NCI-H2171 (cell line): ENCODE measurements at places on chromosomes 3 and 15.

GRCh38 chr3:16604433-16604832 lies 790 bp downstream of the DAZL start:
- no peak for DNase-seq

DNA sequence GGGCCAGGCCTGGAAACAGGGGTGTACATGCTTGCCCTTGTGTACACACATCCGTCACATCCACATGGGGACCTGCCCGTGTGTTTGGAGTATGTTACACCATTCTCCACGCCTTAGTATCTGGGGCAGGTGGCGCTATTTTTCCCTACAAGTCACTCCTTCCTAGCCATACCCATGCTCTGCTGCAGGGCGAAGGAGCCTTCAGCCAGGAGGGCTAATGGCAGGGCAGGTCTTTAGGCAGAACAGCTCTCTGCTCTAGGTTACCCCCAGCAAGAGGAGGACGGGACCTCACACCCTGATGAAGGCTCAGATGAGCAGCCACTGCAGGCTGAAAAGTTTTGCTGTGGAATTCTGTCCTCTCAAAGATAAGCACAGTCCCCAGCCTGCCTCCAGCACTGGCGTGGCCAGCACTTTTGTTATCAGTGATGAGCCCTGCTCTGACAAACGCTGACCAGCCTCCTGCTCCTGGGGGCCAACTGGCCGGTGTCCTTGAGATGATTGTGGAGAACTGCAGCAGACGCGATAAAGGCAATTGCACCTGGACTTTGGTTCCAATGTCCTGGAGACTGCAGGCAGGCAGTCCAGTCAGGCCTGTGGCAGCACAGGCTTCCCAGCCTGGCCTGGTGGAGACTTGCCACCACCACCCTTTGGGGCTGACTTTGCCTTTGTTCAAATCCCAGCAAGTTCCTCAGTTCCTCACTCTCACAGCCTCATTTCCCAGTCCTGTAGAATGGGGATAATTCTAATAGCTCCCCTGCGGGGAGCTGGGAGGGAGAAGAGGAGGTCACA lies 19.8 kb upstream of the PIGZ start:
- no peak for DNase-seq

DNA sequence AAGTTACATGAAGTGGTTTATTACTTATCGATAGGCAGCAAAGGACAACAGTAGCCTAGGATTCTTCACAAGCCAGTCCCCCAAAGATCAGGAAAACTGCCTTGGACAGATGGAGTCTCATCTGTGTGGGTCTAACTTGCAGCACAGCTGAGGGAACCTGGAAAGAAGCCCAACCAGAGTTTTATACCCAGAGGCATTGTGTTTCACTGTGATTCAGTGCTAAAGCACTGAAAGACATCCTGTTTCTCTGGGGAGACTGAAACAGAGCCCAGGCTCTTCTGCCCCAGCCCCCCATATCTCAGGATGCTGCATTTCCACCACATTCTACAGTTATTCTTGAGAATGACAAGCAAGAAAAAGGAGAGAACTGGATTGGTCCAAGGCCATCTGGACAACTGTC lies 48.2 kb upstream of the PYDC2 start:
- DNase-seq: peak; percentile 59

- no peak for DNase-seq
Observed at GRCh38 chr3:32499585-32499984, 3.1 kb downstream of the CMTM6 start.

- no peak for DNase-seq
Observed at GRCh38 chr3:133882986-133883586, 12.6 kb downstream of the RAB6B start.

DNA sequence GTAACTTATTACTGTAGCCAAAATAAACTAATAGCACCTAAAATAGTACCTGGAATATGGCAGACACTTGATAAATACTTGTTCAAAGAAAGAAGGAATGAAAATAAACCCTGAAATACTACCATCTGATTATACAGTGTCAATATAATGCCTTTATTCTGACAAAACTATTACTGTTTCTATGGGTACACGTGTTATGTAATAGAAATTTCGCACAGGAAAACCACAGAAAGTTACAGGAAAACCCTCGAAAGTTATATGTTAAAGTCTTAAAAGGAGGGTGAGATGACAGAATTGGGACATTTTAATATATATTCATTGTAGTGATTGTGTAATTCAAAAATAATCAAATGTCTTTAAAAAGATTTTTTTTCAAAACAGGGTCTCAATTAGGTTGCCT lies 28.8 kb downstream of the ETFA start:
- DNase-seq: no peak

DNA sequence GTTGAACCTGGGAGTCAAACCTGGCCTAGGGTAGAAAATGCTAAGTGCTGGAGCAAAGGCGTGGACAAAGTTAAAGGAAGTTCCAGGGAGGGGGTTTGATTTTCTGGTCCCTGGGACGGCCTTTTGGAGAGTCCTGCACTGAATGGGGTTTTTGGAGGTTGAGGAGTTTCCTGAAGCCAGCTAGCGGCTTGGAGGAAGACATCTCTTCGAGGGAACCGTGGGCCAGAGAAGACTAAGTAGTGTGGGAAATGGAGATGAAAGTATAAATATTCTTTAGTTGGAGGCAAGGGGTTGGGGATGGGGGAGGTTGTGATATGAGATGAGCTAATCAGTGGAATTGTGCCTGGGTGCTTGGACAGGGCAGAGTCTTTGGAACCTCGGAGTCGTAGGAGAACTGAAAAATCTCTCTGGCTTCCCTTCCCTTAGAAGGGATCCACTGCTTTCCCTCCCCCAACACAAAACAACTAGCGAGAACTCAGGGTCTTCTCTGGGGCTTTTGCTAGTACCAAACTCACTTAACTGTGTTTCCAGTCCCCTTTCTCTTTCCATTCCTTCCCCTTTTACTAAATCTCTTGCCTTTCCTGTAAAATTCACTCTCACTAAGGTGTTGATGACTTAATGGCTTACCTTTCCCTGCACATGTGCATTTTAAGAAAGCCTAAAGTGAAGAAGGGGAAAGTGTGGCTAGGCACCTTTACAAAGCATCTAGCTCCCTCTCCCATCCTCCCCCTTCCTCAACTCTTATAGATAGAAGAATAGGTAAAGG lies 1.0 kb downstream of the LPP start:
- no peak for DNase-seq

DNA sequence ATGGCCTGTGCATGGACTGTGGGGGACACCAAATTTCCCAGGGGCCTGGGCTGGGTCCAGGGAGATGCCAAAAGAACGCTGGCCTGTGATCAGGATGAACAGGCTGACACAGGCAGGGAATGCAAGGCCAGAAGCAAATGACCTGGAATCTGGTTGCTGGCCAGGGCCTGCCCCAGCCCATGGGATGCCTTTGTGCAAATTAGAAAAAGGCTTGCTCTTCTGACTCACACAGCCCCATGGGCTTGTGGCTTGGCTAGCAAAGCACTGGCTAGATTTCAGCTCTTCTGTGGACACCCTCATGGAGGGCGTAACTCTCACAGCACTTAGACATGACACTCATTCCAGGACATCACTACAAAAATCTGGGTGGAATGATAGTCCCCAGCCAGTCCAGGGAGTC lies 356.0 kb downstream of the SHQ1 start:
- no peak for DNase-seq

DNA sequence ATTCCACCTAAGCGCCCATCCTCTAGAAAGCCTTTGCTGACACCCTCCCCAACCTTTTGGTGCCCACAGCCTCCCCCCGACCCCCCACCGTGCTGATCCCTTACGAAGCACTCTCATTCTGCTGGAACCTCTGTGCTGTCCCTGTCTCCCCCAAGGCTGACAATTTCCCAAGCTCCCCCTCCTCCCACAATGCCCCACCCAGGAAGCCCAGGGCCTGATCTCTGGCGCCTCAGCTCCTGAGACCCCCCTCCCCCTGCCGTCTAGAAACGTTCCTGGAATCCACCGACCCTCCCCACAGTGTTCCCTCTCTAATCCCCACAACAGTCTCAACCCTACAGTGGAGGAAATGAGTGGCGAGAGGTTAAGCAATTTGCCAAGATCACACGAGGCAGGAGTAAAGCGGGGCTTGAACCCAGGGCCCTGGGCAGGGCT lies 18.3 kb downstream of the MYL3 start:
- DNase-seq: no peak

DNA sequence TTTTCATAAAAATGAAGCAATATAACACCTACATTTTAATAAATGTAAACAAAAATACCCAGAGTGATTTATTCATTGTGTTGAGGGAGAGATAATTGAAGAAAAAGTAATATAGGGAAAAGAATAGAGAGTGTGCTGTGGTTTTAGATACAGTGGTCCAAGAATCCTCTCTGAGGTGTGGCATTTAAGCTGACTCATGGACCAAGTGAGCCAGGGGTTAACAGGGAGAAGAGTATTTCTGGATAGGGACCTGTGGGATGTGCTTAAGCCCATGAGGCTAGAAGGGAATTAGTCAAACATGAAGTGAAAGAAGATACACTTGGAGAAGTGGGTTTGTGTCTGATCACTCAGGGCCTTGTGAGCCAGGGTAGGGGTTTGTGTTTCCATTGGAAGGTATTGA lies 680.7 kb upstream of the GRM7 start:
- DNase-seq: no peak

DNA sequence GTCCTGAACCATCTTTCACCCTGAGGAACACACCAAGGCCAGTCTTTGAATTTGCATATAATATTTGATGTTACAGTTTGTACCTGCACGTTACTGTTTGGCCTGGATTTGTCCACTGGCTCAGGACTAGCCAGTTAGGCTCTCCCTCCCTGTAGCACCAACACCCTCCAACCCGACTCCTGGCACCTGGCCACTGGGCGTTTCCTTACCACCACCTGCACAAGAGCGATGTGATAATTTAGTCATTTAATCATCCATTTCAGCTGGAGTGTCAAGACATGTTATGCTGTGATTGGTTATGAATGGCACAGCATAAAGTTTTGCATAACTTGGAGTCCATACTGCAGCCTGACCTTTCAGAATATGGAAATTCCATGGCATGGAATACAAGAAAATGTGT lies 242.4 kb downstream of the KCNMB2 start:
- DNase-seq: no peak

- no peak for DNase-seq
Observed at GRCh38 chr15:52673734-52674133, 5.5 kb downstream of the ATOSA start.

DNA sequence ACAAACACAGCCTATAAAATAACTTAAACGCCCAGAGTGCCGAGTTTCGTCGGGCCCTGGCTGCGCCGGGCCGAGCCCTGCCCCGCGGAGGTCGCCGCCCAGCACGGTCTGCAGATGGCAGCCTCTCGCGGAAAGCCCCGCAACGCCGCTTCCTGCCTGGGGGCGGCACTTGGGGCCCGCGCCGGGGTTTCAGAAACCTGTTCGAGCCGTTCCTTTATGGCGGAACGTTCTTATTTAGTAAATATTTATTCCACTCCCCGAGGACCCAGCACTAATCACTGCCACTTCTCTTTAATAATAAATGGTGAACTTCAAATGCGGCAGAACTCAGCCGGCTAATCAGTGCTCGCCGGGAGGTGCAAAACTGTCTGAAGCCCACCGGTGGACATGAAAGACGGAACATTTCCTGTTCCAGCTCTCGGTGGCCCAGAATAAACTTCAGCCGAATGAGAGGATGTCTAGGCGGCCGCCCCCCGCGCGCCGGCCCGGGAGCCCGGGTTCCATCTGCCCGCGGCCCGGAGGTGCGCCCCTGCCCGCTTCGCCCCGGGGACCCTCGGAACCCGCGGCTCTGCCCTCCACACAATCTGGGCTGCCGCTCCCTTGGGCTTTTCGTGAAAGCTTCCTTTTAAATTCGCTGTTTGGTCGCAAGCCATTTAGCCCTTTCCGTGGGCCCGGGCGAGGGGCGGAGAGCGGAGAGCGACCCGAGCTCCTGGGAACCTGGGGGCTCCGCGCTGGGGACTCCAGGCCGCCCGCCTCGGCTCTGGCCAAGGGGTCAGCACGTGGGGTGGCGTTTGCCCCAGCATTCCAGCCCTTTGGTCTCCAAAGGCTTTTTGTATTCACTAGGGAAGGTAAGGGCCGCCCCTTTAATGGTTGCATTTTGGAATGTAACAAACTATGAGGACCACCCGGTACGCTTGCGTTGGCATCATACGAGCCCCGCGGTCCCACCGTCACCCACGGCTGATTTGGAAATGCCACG lies 110.8 kb upstream of the ATP11B start:
- DNase-seq: peak; percentile 34

- DNase-seq: no peak
Observed at GRCh38 chr3:96059301-96059700, 755.1 kb upstream of the EPHA6 start.

- no peak for DNase-seq
Observed at GRCh38 chr3:185778094-185778493, 46.7 kb downstream of the IGF2BP2 start.

DNA sequence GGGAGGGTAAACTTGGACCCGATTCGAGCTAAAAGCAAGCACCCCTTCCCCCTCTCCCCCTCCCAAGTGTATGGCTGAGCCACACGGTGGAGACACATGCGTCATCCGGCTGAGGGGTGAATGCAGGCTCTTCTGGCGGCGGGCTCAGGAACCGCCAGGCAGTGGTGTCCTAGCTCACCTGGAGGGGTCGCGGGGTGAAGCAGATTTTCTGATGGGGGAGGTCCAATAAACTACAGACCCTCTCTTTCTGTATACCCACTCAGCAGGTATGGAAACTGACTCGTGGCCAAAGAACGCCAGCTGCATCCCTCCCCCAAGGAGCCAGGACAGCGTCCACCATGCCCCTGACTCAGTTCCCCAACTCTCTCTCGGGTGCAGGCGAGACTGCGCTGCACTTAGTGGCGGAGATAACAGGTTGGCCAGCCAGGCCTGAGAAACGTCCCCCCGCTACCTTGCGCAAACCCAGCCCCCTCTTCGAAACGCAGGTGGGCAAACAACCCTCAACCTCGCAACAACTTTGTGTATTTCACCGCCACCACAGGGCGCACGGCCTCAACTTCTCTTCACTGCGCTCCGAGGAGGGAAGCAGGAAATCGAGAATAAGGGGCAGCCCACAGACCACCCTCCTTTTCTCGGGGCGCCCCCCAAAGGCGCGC lies 1.3 kb downstream of the MAGI1 start:
- no peak for DNase-seq

GRCh38 chr15:61032600-61033286 lies 196.4 kb downstream of the RORA start:
- DNase-seq: no peak

DNA sequence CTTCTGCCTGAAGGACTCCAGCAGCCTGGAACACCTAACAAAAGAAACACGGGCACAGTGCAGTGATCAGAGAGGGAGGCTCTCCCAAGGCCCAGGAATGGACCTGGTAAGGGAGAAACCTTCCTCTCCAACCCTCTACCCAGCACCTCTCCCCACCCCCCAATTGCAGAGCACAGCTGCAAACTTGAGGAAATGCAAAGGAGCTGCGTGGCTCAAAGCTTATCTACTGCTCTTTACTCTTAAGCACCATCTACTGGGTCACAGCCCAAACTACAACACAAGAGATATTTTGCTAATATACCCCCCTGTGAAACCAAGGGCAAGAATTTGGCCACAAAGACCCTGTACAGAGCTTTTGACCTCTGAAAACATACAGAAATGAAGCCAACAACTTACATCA lies 328.3 kb downstream of the OXSM start:
- no peak for DNase-seq

DNA sequence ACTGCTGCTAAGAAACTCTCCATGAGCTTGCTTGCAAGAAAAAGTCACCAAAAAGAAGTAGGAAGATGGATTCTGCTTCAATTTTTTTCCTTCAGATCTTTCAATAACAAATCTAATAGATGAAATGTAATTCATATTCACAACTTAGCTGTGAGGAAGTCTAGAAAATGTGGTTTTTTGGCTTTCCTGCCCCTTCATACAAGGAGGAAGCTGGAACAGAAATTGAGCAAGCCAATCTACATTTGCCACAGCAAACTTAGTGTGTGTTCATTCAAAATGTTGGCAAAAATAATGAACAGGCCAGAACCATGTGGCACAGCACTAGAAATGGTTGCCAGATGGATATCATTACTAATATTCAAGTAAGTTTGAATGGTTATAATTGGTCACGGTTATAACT lies 93.2 kb upstream of the NEDD4 start:
- no peak for DNase-seq
